ENCODE measurements at places on chromosomes 11 and 22.

- no peak for DNase-seq
These were observed 40.3 kb upstream of the DMC1 start for GRCh38 chr22:38610234-38610633.

- DNase-seq, result no peak
These were observed 70.8 kb upstream of the HORMAD2 start for GRCh38 chr22:30009478-30009877.

DNA sequence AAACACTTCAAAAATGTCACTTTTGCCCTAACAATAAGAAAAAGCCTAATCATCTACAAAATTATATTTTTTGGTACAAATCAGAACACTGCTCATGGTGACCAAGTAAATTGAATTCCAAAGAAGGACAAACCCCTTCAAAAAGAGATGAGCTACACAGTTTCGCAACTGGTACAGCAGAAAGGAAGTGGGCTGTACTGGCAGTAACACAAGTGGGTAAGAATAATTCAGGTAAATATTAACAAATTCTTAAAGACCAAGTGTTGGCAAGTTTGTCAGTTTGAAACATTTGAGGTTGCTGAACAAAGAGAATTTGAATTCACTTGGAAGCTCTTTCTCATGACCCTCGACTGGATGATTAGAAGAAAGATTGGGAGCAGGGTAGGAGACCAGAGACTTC, 35.5 kb downstream of the MSANTD4 start:
- no peak for DNase-seq

- no peak for DNase-seq
These were observed 54.1 kb upstream of the B3GAT1 start for GRCh38 chr11:134466156-134466555.

DNA sequence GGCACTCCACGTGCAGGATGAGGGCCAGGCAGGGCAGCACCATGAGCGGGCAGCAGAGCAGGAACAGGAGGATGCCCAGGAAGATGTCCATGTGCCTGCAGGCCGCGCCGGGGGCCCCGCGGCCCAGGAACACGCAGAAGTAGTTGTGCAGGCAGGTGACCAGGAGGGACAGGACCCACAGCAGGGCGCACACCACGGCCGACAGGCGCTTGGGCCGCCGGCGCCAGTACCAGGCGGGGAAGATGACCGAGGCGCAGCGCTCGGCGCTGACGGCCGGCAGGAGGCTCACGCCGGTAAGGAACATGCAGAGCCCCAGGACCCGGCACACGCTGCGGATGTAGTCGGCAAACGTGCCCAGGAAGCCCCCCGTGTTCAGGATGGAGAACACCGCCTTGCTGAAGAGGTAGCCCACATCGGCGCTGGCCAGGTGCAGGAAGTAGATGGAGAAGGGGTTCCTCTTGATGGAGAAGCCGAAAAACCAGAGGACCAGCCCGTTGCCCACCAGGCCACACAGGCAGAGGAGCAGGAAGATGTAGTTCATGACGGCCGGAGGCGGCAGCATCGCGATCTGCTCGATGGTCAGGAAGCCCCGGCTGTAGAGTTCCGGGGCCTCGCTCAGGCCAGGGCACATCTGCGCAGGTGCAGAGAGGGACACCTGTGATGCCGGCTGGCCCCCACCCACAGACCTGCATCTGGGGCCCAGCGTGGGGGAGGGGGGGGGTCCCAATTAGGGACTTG, 7.2 kb downstream of the MRGPRF start:
- DNase-seq, result no peak

DNA sequence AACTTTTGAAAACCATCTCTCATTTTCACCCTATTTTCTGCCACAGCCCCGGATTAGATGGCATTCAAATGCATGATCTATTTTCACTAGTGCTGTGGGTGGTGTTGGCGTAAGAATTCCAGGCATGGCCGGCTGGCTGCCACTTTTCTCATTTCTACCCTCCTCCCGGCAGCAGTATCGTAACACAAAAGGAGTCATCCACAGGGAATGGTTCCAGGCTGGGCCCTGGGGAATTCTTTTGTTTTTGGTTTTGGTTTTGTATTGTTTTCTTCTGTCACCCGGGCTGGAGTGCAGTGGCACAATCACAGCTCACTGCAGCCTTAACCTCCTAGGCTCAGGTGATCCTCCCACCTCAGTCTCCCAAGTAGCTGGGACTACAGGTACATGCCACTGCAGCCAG, 13.8 kb downstream of the JAML start:
- no peak for DNase-seq

- peak; percentile 51 for DNase-seq
These were observed 15.8 kb upstream of the DGKZ start for GRCh38 chr11:46331282-46331984.

DNA sequence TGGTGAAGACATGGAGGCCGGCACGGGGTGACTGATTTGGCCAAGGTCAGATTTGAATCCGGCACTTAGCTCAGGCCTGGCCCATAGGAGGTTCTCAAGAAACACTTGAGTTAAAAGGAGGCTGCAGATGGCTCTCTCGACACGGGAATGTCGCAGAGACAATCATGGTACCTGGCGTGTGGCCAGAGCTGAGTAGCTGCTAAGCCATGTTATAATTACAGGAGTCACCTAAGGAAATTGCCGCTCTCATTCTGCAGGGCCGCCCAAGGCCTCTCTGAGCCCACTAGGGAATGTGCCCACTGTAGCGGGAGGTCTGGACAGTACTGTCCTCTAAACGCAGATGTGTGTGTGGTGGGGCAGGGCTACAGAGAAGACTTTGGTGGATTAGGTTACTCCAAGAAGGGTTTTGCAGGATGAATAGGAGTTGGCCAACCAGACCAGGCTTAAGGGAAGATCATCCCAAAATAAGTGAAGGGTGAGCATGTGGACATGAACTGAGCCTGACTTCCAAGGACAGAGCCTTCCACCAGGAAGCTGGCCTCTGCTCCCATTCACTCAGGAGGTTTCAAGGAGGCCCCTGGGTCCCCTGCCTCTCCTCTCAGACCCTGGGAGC, 19.3 kb upstream of the PRR5 start:
- DNase-seq, result no peak

- no peak for DNase-seq
These were observed 106.3 kb upstream of the TEAD1 start for GRCh38 chr11:12567746-12568460.

GRCh38 chr11:116373104-116373944, 399.5 kb downstream of the BUD13 start:
- no peak for DNase-seq

DNA sequence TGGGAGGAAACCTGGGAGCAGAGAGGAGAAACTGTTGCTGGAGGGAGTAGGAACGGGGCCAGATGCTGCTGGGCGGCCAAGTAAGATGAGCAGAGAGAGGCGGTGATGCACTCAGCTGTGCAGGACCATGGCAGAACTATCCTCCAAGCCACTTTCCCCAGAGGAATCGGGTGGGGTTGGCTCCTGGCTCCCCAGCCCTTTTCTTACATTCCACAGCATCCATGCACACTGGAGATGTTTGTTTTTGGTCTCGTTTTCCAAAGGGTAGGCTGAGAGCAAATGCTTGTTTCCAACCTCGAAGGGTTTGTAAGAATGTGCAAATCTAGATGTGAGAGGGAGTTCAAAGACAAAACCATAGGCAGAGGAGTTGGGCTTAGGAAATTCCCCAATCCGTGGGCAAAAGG, 73.2 kb downstream of the DBX1 start:
- no peak for DNase-seq

GRCh38 chr11:28819741-28820140, 711.6 kb downstream of the METTL15 start:
- no peak for DNase-seq

GRCh38 chr22:36365020-36365411, 22.8 kb downstream of the MYH9 start:
- peak; percentile 91 for DNase-seq

DNA sequence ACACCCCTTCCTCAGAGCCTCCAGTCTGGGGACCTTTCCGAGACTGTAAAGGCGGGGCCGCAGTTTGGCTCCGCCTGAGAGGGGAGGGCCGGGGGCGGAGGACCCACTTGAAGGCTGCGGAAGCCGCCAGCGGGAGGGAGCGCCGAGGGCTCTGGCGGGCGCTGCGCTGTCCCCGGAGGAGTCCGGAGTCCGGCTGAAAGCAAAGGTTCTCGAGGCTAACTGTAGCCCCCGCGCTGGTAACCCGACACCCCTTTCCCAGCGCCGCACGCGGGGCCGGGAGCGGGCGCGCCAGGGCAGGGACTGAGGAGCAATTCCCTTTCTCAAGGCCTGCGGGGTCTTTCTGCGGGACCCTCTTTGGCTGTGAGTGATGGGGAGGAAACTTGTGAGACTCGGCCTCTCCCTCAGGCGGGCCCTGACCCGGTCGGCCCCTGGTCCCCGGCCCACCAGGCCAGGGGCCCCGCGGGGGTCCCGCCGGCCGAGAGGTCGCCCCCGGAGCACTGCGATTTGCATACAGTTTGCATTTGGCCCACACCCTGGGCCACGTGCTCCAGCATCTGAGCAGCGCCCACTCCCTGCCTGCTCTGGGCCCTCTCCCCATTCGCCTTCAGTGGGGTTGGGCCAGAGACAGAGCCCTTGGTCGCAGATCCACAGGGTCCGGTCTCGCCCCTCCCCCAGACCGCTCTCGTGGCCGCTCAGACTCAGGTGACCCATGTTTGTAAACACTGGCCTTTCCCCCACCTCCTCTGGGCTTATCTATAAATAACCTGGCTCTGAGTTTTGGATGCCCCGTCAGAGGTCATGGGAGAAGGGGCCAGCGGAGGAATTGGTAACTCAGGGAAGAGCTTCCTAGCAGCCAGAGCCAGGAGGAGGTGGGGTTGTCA, 519 bp upstream of the ART5 start:
- DNase-seq, result peak; percentile 63

GRCh38 chr11:1382429-1382828, 7.3 kb upstream of the BRSK2 start:
- no peak for DNase-seq

Measured in T-helper 2 cell treated with Interferon-gamma antibody and Interleukin-4, amounts not matched to agents 5 μg/mL and 100 μg/mL, for 36 hours (primary cell).